ENCODE measurements at places on chromosomes 2 and 18.

GRCh38 chr2:6864231-6864754 lies 1.4 kb downstream of the CMPK2 start:
- DNase-seq, result no peak

DNA sequence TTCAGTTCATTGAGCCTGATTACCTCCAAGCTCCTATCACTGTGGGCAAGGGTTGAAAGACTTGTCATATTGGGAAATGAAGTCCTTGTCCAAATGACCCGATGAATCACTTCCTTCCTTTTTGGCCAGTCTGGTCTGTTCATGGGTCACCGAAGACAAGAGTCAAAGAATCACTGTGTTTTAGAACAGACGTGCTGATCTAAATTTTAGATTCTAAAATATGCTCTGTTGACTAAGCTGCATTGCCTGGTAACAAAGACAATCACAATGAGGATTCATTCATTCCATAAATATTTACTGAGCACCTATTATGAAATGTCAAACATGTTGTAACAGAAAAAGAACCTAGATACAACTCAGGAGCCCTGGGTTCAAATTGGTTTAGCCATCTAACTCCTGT lies 99.4 kb upstream of the RND3 start:
- no peak for DNase-seq

- no peak for DNase-seq
These were observed 21.8 kb upstream of the RGPD4 start for GRCh38 chr2:107804608-107805498.

- DNase-seq, result no peak
These were observed 63.3 kb upstream of the CSRNP3 start for GRCh38 chr2:165406173-165406572.

GRCh38 chr2:115484486-115484885 lies 1042.0 kb downstream of the DPP10 start:
- DNase-seq, result no peak

- no peak for DNase-seq
These were observed 5.4 kb downstream of the TGFBRAP1 start for GRCh38 chr2:105324101-105324500.

DNA sequence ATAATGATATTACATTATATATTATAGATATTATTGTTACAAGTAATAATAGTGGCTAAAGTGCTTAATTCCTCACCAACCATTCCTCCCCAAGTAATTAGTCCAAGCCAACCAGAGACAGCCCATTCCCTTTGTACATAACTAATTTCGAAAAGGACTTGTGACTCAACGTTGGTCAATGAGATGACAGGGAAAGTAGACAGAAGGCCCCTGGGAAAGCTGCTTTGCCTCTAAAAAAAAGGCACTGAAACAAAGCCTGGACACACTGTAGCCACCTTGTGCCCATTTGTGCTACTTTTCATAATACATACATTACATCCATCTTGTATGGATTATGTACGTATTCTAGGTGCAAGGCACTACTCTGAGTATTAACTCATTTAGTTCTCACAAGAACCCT lies 28.8 kb downstream of the COLEC12 start:
- no peak for DNase-seq

DNA sequence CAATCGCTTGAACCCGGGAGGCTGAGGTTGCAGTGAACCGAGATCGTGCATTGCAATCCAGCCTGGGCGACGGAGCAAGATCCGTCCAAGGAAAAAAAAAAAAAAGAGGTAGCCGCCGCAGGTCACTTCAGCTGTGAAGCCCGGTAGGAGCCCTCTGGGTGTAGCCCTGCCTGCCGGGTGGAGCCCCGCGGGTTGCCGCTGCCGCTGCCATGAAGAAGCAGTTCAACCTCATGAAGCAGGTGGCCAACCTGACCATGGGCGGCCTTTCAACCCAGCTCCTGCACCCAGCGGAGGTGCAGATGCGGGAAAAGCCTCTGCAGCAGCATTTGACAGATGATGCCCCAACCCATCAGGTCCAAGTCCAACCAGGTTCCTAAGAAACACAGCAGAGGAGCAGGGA lies 219.5 kb upstream of the SLC39A10 start:
- DNase-seq, result no peak

GRCh38 chr2:217430916-217431576 lies 571.2 kb upstream of the TNP1 start:
- no peak for DNase-seq

GRCh38 chr18:8212896-8213780 lies 396.1 kb upstream of the RAB12 start:
- no peak for DNase-seq

Measured in activated gamma-delta T cell (primary cell).